ENCODE measurements at places on chromosomes 1 and 21. TPM values are rescaled to one million over a fixed set of nuclear protein-coding genes. Genes with fewer than 3 reads are reported as not detected.

DNA sequence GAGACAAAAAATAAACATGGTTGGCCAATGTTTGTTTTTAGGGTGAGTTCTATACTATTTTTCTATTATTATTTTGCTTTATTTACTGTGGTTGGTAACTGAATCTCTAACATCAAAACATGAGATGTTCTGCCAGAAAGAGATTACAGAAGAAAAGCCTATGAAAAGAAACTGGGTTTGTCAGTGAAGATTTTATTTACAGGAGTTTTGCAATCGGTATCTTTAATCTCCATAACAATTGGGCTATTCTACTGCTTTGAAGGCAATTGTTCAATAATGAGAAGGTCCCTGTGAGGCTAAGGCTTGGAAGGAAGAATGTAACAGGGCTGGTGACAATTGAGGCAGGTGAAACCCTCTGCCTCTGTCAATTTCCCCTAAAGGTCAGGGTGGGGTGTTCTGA, 155.5 kb downstream of the CLIC6 start:
- no peak overlapping the region for H3K4me3 ChIP-seq
- no peak overlapping the region for H3K27ac ChIP-seq
- H3K27me3 ChIP-seq, result no peaks in the 10 kb centered on the region
- no peak for DNase-seq

OR2G6 gene
- not detected for total RNA-seq

RNF186 gene
- total RNA-seq, result not detected

NTMT2 gene
- total RNA-seq, result not detected

DNA sequence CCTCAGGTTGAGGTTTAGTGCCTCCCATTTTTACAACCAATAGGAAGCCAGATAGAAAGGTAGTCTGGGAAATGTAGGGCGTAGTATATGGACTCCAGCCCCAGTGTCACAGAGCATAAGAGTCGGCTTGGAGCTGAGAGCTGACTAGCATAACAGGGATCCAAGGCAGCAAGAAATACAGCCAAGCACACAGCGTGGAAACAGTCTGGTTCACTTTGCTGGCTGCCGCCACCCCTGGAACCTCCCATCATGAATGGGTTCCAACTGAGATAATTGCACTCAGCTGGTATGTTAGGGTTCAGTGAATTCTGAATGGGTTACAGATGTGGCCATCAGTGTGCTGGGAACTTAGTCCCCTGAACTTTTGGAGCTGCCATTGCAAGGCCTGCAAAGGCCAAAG, 76.7 kb upstream of the GPR88 start:
- no peak overlapping the region for H3K4me3 ChIP-seq
- H3K27ac ChIP-seq, result no peak overlapping the region
- H3K4me1 ChIP-seq, result peaks cover 46% of the 10 kb centered on the region
- peaks cover 22% of the 10 kb centered on the region for H3K36me3 ChIP-seq
- DNase-seq, result no peak

ZNF695 gene
- 0.82 TPM for total RNA-seq

- H3K27ac ChIP-seq, result no peak overlapping the region
- H3K4me1 ChIP-seq, result no peaks in the 10 kb centered on the region
- H3K4me3 ChIP-seq, result no peak overlapping the region
Measured at GRCh38 chr1:187883356-187883755, 1054.6 kb downstream of the PLA2G4A start.

GRCh38 chr1:59298026-59298583, 1.2 kb downstream of the FGGY start:
- H3K4me1 ChIP-seq, result peaks cover 23% of the 10 kb centered on the region
- H3K27ac ChIP-seq, result no peak overlapping the region
- H3K27me3 ChIP-seq, result no peaks in the 10 kb centered on the region
- DNase-seq, result no peak
- H3K4me3 ChIP-seq, result peak overlapping the region; percentile 85
- H3K36me3 ChIP-seq, result peaks cover 17% of the 10 kb centered on the region

C21orf58 gene
- total RNA-seq, result 48.4 TPM

- no peaks in the 10 kb centered on the region for H3K27me3 ChIP-seq
- H3K36me3 ChIP-seq, result peaks cover 6% of the 10 kb centered on the region
- peaks cover 3% of the 10 kb centered on the region for H3K4me1 ChIP-seq
- H3K4me3 ChIP-seq, result no peak overlapping the region
- no peak for DNase-seq
- H3K27ac ChIP-seq, result no peak overlapping the region
Measured at GRCh38 chr21:14985306-14985705, 79.5 kb downstream of the NRIP1 start.

DNA sequence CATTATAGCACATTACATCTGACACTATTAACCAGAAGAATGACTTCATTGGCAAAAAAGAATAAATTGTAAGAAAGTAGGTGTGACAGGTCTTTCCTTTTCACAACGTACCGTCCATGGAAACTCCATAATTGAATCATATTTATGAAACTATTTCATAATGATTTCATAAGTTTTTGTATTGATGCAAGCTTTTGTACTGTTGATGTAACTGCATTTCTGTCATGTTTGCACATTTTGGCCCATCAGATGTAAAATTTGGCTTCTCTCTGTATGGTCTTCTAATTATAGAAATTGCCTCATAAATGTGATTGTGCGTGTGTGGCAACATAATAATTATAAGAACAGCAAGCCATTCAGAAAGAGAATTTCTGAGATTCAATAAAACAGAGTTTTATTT, 180.7 kb upstream of the ZNHIT6 start:
- no peak for DNase-seq
- H3K4me3 ChIP-seq, result no peak overlapping the region
- no peak overlapping the region for H3K27ac ChIP-seq
- no peaks in the 10 kb centered on the region for H3K27me3 ChIP-seq
- H3K4me1 ChIP-seq, result no peaks in the 10 kb centered on the region

DNA sequence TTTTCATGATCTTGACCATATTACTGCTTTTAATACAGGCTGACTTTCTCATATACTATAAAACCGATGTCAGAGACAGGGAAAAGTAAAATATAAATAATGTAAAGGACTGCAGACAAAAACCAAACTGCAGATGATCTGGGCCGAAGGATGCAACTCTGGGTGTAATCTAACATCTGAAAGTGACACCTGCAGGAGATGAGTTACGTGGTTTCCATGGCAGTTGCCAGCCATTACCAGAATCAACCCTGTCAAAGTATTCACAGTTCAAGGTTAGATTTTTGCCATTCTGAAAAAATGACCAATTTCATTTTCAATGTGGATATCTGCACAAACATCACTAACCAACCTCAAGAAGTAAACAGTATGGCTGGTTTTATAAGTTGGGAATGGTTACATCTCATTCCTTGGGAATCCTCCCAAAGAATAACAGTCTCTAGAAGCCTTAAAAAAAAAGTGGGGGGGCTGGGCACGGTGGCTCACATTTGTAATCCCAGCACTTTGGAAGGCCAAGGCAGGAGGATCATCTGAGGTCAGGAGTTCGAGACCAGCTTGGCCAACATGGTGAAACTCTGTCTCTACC, 27.7 kb downstream of the DNAJC11 start:
- no peaks in the 10 kb centered on the region for H3K27me3 ChIP-seq
- no peak overlapping the region for H3K4me3 ChIP-seq
- H3K27ac ChIP-seq, result no peak overlapping the region
- no peak for DNase-seq
- peaks cover 5% of the 10 kb centered on the region for H3K4me1 ChIP-seq

GRCh38 chr1:89271341-89272015, 1.2 kb downstream of the GBP5 start:
- peak overlapping the region; percentile 95 for H3K27ac ChIP-seq
- no peaks in the 10 kb centered on the region for H3K27me3 ChIP-seq
- DNase-seq, result no peak
- H3K36me3 ChIP-seq, result peaks cover 61% of the 10 kb centered on the region

FCRL3 gene
- 2.2 TPM for total RNA-seq

DNA sequence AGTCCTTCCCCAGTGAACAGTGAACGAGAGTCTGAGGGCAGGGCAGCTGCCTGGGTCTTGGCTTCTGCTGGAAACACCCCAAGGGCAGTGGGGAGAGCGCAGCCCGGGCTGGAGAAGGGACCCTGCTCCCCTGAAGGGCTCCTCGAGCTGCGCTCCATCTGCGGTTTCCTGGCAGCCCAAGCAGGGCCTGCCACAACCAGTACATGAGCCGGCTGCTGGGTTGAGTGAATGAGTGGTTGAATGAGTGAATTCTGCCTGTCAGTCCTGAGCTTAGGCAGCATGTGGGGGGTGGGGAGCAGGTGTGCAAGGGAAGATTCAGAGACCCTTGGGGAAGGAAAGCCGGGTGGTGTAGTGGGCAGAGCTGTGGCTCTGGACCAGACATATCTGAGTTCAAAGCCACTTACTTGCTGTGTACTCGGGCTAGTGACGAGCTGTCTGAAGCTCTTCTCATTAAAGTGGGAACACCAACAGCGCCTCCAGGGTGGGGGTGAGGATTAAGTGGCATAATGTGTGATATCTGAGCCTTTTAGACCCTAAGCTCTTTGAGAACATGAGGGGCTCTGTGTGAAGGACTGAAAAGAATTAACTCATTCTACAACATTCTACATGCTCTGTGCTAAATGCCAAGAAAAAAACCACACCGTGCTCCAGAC, 3.7 kb downstream of the OPRD1 start:
- DNase-seq, result peak; percentile 48
- H3K36me3 ChIP-seq, result no peaks in the 10 kb centered on the region
- H3K27ac ChIP-seq, result no peak overlapping the region
- peaks cover 3% of the 10 kb centered on the region for H3K4me1 ChIP-seq

- DNase-seq, result no peak
- H3K4me3 ChIP-seq, result no peak overlapping the region
- no peaks in the 10 kb centered on the region for H3K4me1 ChIP-seq
- H3K27me3 ChIP-seq, result peaks cover 4% of the 10 kb centered on the region
- H3K36me3 ChIP-seq, result no peaks in the 10 kb centered on the region
- H3K27ac ChIP-seq, result no peak overlapping the region
Measured at GRCh38 chr1:22824975-22825374, 114.3 kb downstream of the EPHB2 start.

- no peaks in the 10 kb centered on the region for H3K27me3 ChIP-seq
- H3K27ac ChIP-seq, result no peak overlapping the region
- no peak overlapping the region for H3K4me3 ChIP-seq
- no peaks in the 10 kb centered on the region for H3K4me1 ChIP-seq
Measured at GRCh38 chr1:69858534-69858933, 290.8 kb downstream of the LRRC7 start.

DNA sequence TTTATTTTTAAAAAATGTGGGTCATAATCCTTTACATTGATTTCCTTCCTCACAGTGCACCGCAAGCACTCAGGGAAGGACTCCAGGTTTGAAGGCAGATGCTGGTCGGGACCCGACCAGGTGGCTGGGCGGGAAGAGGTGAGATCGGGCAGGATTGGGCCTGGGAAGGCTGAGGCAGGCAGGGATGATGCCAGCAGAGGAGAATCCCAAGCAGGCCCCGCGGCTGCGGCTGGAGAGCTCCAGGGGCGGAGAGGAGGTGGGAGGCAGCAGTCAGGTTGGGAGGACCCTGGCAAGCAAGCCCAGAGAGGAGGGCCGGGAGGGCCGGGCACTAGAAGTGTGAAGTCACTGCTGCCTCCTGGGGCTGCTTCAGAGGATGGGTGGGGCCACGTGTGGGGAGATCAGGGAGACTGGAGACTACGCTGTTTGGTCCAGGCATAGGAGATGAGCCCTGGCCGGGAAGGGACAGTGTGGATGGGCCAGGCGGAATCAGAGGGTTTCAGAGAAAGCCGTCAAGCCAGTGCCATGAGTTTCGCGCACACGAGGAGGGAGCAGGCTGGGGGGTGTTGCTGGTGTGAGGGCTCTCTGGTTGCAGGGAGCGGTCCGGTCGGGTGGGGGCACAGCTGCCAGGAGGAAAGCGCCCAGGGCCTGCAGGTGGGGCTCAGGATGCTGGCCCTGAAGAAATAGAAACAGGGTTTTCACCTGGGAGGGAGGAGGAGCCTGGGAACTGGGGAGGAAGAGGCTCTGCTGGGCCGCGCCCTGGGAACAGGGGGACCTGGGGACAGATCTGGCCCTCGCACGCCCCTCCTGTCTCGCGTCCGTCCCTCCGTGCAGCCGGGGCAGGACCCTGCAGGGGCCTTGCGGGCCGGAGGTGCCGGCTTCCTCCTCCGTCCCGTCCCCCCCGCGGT, 888 bp upstream of the COL18A1 start:
- H3K4me1 ChIP-seq, result peaks cover 8% of the 10 kb centered on the region
- H3K36me3 ChIP-seq, result peaks cover 2% of the 10 kb centered on the region
- no peak for DNase-seq
- H3K27me3 ChIP-seq, result peaks cover 69% of the 10 kb centered on the region
- peak overlapping the region; percentile 16 for H3K4me3 ChIP-seq

HRNR gene
- not detected for total RNA-seq

VASH2 gene
- total RNA-seq, result 0.73 TPM

GRCh38 chr1:205127646-205128045, 5.9 kb upstream of the RBBP5 start:
- peaks cover 6% of the 10 kb centered on the region for H3K4me1 ChIP-seq
- H3K4me3 ChIP-seq, result no peak overlapping the region
- H3K27ac ChIP-seq, result no peak overlapping the region
- H3K27me3 ChIP-seq, result no peaks in the 10 kb centered on the region

DNA sequence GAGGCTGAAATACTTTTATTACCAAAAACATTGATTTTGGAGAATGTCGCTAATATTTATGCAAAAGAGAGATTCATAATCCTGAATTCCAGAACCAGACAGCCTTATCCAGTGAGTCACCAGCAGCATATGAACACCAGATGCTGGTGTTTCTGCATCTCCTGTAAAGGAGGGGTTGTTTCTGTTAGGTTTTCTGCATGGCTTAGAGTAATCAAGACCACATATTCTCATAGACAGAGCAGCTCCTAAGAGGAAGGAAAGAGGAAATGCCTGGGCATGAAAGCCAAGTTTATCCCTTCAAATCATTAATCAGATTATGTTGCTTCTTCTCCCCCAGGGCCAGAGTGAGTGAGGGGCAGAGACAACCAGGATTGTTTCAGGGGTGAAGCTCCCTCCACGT, 86.2 kb downstream of the NGF start:
- H3K27ac ChIP-seq, result no peak overlapping the region
- H3K36me3 ChIP-seq, result no peaks in the 10 kb centered on the region
- no peaks in the 10 kb centered on the region for H3K4me1 ChIP-seq
- no peak for DNase-seq

- no peaks in the 10 kb centered on the region for H3K36me3 ChIP-seq
- DNase-seq, result no peak
- H3K4me1 ChIP-seq, result no peaks in the 10 kb centered on the region
- H3K4me3 ChIP-seq, result no peak overlapping the region
- H3K27ac ChIP-seq, result no peak overlapping the region
Measured at GRCh38 chr1:56056438-56057287, 522.7 kb downstream of the PLPP3 start.

DNA sequence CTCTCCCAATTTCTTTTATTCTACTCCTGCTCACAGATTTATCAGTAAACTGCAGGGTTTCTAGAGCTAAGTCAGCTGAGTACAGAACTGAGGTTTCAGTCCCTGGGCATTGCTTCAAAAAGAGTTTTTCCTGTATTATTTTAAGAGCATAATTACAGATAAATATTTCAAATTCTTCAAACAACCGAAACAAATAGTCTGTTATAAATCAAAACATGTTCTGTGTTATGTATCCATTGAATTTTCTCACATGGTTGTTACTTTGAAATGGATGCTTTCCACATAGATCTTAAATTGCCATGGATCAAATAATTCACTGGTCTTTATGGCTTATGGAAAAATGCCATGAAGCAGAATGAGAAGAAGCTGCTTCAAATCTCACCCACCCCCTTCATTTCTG, 64.5 kb downstream of the LRRC8C start:
- H3K4me1 ChIP-seq, result peaks cover 86% of the 10 kb centered on the region
- H3K4me3 ChIP-seq, result no peak overlapping the region
- H3K36me3 ChIP-seq, result peaks cover 72% of the 10 kb centered on the region
- DNase-seq, result no peak
- H3K27me3 ChIP-seq, result no peaks in the 10 kb centered on the region
- H3K27ac ChIP-seq, result peak overlapping the region; percentile 93
